ENCODE measurements at places on chromosomes 1 and 21.

DNA sequence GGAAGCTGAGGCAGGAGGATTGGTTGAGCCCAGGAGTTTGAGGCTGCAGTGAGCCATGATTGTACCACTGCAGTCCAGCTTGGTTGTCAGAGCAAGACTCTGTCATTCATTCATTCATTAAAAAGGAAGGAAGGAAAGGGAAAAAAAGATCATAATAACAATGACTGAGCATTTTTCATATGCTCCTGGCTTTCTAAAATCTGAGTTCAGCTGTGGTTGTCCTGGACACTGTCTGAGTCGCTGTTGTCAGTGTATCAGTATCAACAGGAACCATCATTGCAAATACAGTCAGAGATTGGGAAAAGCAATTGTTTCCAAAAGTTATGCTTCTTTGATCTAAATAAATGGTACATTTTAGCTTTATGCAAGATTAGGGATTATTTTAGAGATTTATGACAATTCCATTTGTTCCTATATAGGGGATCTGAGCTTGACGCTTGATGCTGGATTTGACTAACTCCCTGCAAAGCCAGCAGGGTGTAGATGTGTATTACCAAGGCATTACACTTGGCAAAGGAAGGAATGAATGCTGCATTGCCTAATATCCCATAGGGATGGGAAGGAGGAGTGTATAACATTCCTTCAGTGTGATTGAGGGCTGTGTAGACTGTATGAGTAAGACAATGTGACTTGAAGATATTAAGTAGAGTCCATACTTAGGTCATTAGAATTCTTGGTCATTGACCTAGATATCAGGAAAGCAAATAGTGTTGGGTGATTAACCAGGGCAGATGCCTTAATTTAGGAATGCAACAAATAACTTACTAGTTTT, 100.2 kb downstream of the DISP1 start:
- no peak for DNase-seq

- DNase-seq, result no peak
Observed at GRCh38 chr1:59915516-59915915, 11.1 kb downstream of the CYP2J2 start.

DNA sequence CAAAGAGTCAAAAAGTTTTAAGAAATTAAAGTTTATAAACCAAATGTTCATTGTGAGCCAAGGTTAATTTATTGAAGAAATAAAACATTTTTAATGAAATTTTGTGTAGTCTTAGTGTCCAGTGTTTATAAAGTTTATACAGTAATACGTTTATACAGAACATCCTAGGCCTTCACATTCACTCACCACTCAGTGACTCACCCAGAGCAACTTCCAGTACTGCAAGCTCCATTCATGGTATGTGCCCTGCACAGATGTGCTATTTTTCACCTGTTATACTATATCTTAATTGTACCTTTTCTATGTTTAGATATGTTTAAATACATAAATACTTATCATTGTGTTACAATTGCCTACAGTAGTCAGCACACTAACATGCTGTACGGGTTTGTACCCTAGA, 33.6 kb downstream of the TYW3 start:
- DNase-seq, result no peak

DNA sequence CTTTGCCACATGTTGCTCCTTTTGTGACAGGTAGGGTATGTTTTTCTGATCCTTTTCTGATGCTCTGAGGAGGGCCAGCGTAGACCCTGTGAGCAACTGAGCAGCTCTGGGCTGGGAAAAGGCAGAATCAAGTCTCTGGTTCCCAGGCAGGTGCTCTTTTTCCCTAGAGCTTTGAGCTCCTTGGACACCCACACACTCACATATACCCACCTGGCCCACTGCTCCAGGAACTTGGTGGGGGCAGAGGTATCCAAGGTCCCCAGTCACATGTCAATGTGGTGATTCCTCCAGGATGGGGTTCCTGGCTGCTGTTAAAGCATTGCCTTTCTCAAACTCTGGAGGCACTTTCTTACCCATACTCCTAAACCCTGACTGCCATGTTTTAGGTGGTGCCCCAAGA, 5.4 kb downstream of the CD2 start:
- DNase-seq, result peak; percentile 76

- DNase-seq, result no peak
Observed at GRCh38 chr1:183993132-183993531, 44.4 kb downstream of the COLGALT2 start.

GRCh38 chr21:42648606-42649005, 4.8 kb upstream of the PDE9A start:
- DNase-seq, result no peak

- no peak for DNase-seq
Observed at GRCh38 chr1:168636200-168636599, 59.8 kb downstream of the XCL1 start.

- DNase-seq, result no peak
Observed at GRCh38 chr1:12180315-12180714, 13.5 kb downstream of the TNFRSF1B start.

DNA sequence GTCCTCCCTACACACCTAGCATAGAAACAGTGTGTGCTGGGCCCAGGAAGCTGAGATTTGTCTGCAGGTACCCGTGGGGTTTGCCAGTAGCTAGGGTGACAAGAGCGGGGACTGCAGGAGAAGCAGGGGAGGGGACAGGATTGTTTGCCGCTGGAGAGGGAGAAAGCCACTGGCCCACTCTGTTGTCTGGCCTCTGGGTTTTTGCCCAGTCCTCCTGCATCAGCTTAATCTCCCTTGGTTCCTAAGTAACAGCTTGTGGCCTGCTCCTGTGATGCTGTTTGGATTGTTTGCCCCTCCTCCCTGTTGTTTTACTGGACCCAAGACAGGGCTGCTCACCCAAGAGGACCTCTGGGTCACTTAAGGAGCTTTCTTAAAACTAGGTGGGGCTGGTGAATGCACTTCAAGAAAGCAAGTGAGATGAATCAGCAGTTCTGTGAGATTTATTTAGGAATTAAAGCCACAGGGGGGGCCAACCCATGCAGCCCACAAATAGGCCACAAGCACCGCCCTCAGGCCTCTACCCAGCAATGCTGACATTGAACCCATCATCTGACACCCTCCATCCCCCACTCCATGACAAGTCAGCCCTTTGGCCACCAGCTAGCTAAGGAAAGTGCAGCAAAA, 142.8 kb downstream of the ZZZ3 start:
- DNase-seq, result no peak

DNA sequence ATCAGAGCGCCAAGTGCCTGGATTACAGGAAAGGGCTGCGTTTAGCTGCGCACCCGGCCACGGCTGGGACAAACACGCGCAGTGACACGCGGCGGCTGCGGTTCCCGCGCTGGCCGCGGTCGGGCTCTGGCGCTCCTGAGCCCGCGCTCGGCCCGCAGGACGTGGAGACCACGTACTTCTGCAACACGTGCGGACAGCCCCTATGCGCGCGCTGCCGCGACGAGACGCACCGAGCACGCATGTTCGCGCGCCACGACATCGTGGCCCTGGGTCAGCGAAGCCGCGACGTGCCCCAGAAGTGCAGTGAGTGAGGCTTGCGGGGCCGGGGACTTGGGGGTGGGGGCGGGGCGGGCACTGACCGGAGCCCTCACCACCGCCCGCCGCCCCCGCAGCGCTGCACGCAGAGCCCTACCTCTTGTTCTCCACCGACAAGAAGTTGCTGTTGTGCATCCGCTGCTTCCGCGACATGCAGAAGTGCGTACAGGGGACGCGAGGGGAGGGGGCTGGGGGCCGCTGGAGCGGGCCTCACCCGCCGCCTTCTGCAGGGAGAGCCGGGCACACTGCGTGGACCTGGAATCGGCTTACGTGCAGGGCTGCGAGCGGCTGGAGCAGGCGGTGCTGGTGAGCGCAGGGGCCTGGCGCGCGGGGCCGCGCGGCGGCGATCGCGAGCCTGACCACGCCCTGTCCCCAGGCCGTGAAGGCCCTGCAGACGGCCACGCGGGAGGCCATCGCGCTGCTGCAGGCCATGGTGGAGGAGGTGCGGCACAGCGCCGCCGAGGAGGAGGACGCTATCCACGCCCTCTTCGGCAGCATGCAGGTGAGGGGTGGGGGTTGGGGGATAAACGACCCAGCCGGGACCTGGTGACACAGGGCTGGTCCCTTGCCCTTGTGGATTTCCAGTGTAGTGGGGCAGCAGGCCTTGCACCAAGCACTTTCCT, 3.1 kb downstream of the RNF207 start:
- peak; percentile 63 for DNase-seq

DNA sequence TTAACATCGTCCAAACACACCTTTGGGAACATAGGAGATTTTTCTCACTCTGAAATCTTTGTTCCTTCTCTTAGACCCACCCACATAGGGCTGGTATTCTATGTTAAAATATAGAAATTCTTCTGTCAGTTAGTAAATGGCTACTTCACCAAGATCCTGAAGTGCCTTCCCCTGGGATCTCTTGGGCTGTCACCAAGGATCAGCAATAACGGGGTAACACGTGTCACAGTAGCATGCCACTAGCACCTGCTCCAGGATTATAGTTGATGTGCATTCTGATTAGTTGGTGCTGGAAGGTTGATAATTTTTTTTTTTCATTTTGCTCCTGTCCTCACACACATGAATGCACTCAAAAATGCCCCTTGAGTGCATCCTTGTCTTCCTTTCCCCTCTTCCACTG, 298.7 kb downstream of the NTNG1 start:
- no peak for DNase-seq

GRCh38 chr1:69459244-69459643, 108.5 kb upstream of the LRRC7 start:
- no peak for DNase-seq

GRCh38 chr1:92964998-92965397, 3.7 kb upstream of the DIPK1A start:
- DNase-seq, result no peak

- DNase-seq, result no peak
Observed at GRCh38 chr1:19768353-19769210, 31.1 kb downstream of the TMCO4 start.

- DNase-seq, result no peak
Observed at GRCh38 chr1:100528871-100529270, 9.1 kb upstream of the GPR88 start.

DNA sequence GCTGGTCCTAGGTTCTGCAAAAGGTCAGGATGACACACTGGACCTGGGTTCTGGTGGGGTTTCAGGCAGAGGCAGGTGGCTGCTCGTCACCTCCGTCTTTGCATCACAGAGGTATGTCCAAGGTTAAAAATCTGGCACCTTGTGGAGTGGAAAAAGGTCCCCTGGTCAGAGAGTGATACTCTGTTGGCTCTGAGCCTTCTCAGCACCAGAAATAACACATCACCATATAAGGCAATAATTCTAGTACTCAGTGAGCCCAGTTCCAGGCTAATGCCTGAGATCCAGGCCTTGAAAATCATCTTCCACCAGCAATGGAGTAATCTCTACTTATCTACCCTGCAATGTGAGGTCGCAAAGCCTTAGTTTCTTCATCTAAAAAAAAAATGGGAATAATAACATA, 127.3 kb upstream of the C8B start:
- DNase-seq, result no peak

- DNase-seq, result no peak
Observed at GRCh38 chr1:156584813-156585212, 5.3 kb downstream of the TTC24 start.

DNA sequence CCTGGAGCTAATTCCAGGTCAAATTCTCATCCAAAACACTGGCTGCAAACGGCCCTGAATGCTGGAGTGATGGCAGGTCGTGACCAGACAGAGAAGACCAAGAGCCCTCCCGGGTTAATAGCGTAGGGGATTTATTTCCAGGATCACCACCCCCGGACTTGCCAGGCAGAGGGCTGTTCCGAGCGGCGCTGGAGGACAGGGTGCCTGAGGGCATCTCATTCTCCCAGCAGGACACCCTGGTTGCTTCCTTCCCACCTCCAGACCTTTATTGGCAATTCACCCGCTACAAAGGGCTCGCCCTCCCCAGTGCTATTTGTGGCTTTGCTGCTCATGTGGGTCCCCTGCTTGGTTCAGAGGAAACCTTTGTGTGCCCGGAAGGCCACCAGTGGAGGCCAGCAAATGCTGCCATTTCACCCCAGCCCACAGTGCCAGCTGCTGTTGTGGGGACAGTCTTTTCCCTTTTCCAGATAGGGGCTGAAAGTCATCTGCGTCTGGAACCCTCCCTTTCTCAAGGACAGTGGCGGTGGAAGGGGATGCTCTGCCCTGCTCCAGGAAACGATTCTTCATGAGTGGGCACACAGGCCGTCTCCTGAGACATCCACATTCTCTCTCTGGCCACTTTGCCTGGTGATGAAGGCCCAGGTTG, 19.0 kb upstream of the C1orf174 start:
- DNase-seq, result no peak

DNA sequence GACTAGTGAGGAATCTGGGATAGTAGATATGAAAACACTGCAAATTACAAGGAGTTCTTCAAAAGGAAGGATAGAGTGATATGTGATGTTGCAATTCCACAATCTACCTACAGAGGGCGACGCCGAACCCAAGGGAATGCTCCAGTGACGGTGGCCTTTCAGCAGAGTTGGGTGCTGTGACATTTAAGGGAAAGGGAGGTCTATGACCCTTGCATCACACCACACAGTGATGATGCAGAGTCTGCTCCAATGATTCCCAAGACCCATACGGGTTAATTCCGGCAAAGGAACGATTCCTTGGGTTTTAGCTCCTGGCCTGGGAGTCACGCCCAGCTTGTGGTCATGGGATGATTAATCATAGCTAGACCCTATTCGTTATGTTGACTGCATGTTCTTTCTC, 123.0 kb upstream of the IGSF21 start:
- no peak for DNase-seq

DNA sequence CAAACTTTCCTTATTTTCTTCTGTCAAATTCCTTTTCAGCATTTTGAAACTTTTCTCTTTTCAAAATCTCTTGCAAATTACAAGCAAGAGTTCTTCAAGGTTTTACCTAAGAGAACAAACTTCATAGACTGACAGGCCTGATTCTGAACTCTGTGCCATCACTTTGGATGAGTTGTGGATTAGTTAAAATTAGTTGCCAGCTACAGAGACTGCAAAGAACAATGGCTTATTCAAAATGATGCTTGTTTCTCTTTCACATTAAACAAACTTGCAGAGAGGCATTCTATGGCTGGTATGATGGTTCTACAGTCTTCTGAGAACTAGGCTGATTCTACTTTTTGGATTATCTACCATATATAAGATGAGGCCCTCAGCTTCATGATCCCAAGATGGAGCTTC, 3.8 kb downstream of the LRRC8B start:
- no peak for DNase-seq

DNA sequence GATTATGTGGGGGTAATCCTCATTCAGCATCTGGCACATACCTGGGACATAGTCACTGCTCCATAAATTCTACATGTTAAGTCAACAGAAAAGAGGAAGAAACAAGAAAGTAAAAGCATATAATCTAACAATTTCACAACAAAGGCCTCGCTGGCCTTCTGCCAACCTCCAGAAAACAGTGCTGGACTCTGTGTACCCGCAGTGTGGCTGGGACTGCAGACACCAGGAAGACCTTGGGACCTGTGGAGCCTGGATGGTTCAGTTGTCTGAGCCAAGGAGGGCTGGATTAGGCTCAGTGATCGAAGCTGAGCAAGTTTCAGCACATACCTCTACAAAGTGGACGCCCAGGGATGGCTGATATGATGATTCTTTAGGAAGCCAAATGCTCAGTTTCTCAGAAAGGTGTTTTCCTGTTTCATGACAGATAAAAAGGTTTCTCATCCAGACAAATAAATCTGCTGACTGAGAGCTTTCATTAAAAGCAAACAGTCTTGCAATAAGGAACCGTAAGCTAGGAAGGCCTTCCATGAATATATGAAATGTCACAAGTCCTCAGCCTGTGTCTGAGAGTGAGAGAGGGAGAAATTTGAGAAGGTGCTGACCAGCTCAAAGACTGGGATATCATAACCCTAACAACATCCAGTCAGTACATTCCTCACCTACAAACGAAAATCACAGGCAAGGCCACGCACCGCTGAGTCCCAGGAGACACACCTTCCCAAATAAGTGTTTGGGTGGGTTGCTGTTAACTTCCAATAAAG, 48.4 kb downstream of the CAPZB start:
- DNase-seq, result no peak

- peak; percentile 76 for DNase-seq
Observed at GRCh38 chr21:31354604-31355443, 10.8 kb upstream of the TIAM1 start.
